Glomerular endothelial cell (primary cell): ENCODE measurements at places on chromosomes 13 and 19. TPM values are rescaled to one million over a fixed set of nuclear protein-coding genes. Genes with fewer than 3 reads are reported as not detected.

GAPDHS gene
- total RNA-seq, result not detected in 2 replicates

FUT1 gene
- 6.1 and 6.4 TPM in 2 replicates for total RNA-seq

CPAMD8 gene
- 3.4 and 4.4 TPM in 2 replicates for total RNA-seq

ADAMTSL5 gene
- 0.73 and 0.82 TPM in 2 replicates for total RNA-seq

ZNF345 gene
- total RNA-seq, result 1.2 and 2.8 TPM in 2 replicates

FLT3 gene
- not detected in 2 replicates for total RNA-seq

PLPPR3 gene
- 2.3 and 7.5 TPM in 2 replicates for total RNA-seq

GARIN5A gene
- total RNA-seq, result 0.39 TPM in 1 of 2 replicates, not detected in the other

TINCR gene
- not detected in 2 replicates for total RNA-seq

ZNF20 gene
- total RNA-seq, result 2.4 and 2.6 TPM in 2 replicates

ZNF83 gene
- 31.3 and 58.7 TPM in 2 replicates for total RNA-seq

ZNF773 gene
- total RNA-seq, result 6.0 and 9.1 TPM in 2 replicates

CPB2 gene
- total RNA-seq, result not detected in 2 replicates

CRX gene
- not detected in 2 replicates for total RNA-seq

ADGRE1 gene
- total RNA-seq, result not detected in 2 replicates

CDX2 gene
- not detected in 2 replicates for total RNA-seq

AMH gene
- 1.4 and 2.1 TPM in 2 replicates for total RNA-seq

C19orf85 gene
- not detected in 2 replicates for total RNA-seq

C1QTNF9B gene
- not detected in 2 replicates for total RNA-seq

SF3A2 gene
- 45.9 and 90.2 TPM in 2 replicates for total RNA-seq

FPR1 gene
- not detected in 2 replicates for total RNA-seq

TMEM272 gene
- total RNA-seq, result not detected in 2 replicates

LILRB5 gene
- total RNA-seq, result not detected in 2 replicates

WDR62 gene
- 2.3 and 4.8 TPM in 2 replicates for total RNA-seq

SYNGR4 gene
- total RNA-seq, result not detected in 2 replicates

LGALS4 gene
- 0.47 TPM in 1 of 2 replicates, not detected in the other for total RNA-seq

CFAP97D2 gene
- not detected in 2 replicates for total RNA-seq

CABP5 gene
- total RNA-seq, result not detected in 2 replicates

FCAR gene
- total RNA-seq, result 1.1 TPM in 1 of 2 replicates, not detected in the other

PLEKHF1 gene
- 16.3 and 22.8 TPM in 2 replicates for total RNA-seq

PINLYP gene
- 2.5 TPM in 1 of 2 replicates, not detected in the other for total RNA-seq

YJEFN3 gene
- 0.53 TPM in 1 of 2 replicates, not detected in the other for total RNA-seq

SAMD1 gene
- 26.5 and 43.0 TPM in 2 replicates for total RNA-seq

KCNN4 gene
- total RNA-seq, result 0.10 and 0.23 TPM in 2 replicates

PRR19 gene
- total RNA-seq, result 0.10 and 1.8 TPM in 2 replicates

AKAP8L gene
- 67.7 and 106 TPM in 2 replicates for total RNA-seq

ZNF415 gene
- total RNA-seq, result 1.6 and 5.5 TPM in 2 replicates

WTIP gene
- total RNA-seq, result 18.3 and 20.6 TPM in 2 replicates

KCNN1 gene
- total RNA-seq, result 0.41 and 2.3 TPM in 2 replicates

FRY gene
- 18.2 and 20.2 TPM in 2 replicates for total RNA-seq

ABCC4 gene
- total RNA-seq, result 12.9 and 14.7 TPM in 2 replicates

ZSWIM9 gene
- 3.6 and 6.5 TPM in 2 replicates for total RNA-seq

ZNF132 gene
- 3.3 and 4.4 TPM in 2 replicates for total RNA-seq

IRGQ gene
- total RNA-seq, result 38.3 and 58.3 TPM in 2 replicates

ZNF285 gene
- total RNA-seq, result 3.1 and 4.2 TPM in 2 replicates

NECTIN2 gene
- 292 and 342 TPM in 2 replicates for total RNA-seq

SGCG gene
- total RNA-seq, result not detected in 2 replicates

RFC3 gene
- total RNA-seq, result 4.2 and 12.3 TPM in 2 replicates

CEACAM6 gene
- not detected in 2 replicates for total RNA-seq

GRIK5 gene
- total RNA-seq, result 0.23 TPM in 1 of 2 replicates, not detected in the other

LILRA5 gene
- total RNA-seq, result not detected in 2 replicates

NANOS3 gene
- total RNA-seq, result 1.6 TPM in 1 of 2 replicates, not detected in the other

PDE4A gene
- total RNA-seq, result 4.8 and 5.3 TPM in 2 replicates

TMEM86B gene
- 1.5 and 2.8 TPM in 2 replicates for total RNA-seq

CELF5 gene
- 0.41 TPM in 1 of 2 replicates, not detected in the other for total RNA-seq

FCGBP gene
- 0.12 and 0.82 TPM in 2 replicates for total RNA-seq

SKA3 gene
- 2.3 and 5.4 TPM in 2 replicates for total RNA-seq
